ENCODE measurements at places on chromosomes 3 and 15. TPM values are rescaled to one million over a fixed set of nuclear protein-coding genes. Genes with fewer than 3 reads are reported as not detected.

The TGM4 gene
- total RNA-seq: not detected

The TF gene
- total RNA-seq: 2.6 TPM

The IDH2 gene
- total RNA-seq: 727 TPM

The CCDC9B gene
- 148 TPM for total RNA-seq

The CCR2 gene
- total RNA-seq: 0.35 TPM

The CCR4 gene
- 0.32 TPM for total RNA-seq

GRCh38 chr3:24365168-24365567, 129.5 kb downstream of the THRB start:
- peaks cover 20% of the 10 kb centered on the region for H3K4me1 ChIP-seq
- H3K4me3 ChIP-seq: no peak overlapping the region
- no peaks in the 10 kb centered on the region for H3K27me3 ChIP-seq
- DNase-seq: peak; percentile 35
- H3K27ac ChIP-seq: peak overlapping the region; percentile 21
- no peaks in the 10 kb centered on the region for H3K36me3 ChIP-seq

DNA sequence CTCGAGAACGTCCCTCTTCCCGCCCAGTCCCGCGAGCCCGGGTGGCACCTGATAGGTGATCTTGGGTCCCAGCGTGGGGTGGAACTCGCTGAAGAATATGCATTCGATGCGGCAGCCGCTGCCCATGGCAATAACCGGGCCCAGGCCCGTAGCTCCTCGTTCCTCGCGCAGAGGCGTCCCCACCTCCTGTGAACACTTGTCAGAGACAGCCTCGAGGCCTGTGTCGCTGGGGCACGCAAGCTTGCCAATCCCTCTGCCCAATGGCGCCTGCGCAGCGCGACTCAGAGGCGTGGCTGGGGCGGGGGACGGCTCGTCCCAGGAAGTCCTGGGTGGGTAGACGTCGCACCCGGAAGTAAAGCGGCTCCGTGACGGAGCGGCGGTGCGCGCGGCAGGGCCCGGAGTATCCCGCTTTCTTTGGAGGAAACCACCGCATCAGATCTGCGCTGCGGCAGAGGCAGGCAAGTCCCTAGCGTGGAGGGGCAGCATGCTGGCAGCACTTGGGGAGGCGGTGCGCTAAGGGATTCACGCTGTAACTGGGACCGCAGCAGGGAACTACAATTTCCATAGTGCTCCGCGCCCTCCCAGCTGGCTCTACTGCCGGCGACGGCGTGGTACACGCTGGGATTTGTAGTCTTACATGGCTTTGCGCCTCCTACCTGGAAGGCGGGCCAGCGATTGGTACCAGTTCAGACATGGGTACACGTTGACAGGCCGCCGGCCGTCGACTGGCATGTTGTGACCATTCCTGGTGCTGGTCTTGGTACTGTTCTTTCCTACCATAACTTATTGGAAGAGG, at the start of the genes CYB561D2 and NPRL2:
TSS of gene CYB561D2 (plus strand) at position 336 of the 796 bp plus-strand sequence. CDS start 572 bp downstream, outside the sequence.
TSS of gene NPRL2 (minus strand) at position 249 of the 796 bp plus-strand sequence. CDS start at position 126, 123 bp downstream.
- peaks cover 49% of the 10 kb centered on the region for H3K4me1 ChIP-seq

GRCh38 chr3:38003371-38003816, 12.8 kb downstream of the VILL start:
- H3K36me3 ChIP-seq: peaks cover 20% of the 10 kb centered on the region
- H3K4me3 ChIP-seq: peak overlapping the region; percentile 50
- no peaks in the 10 kb centered on the region for H3K27me3 ChIP-seq
- H3K27ac ChIP-seq: peak overlapping the region; percentile 86
- DNase-seq: peak; percentile 73

DNA sequence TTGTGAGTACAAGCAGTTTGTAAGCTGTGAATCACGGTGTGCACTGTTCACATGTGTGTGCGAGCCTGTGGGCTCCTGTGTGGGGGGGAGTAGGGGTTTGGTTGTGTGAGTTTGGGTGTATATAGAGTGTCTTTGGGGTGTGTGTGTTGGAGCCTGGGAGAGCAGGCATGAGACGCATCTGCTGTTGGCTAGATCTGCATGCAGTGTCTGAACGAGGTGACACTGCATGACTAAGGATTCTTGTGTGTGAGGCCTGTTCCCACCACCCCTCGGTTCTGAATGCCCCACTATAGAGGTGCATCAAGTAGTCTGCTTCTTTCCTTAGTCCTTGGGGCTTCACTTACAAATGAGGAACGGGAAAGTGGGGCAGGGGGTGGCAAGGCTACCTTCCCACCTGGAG, 68.4 kb downstream of the MAGEF1 start:
- no peak overlapping the region for H3K4me3 ChIP-seq
- H3K36me3 ChIP-seq: no peaks in the 10 kb centered on the region
- no peaks in the 10 kb centered on the region for H3K27me3 ChIP-seq
- H3K4me1 ChIP-seq: no peaks in the 10 kb centered on the region
- H3K27ac ChIP-seq: no peak overlapping the region

GRCh38 chr3:88225326-88226008, 75.7 kb downstream of the C3orf38 start:
- H3K36me3 ChIP-seq: no peaks in the 10 kb centered on the region
- H3K4me1 ChIP-seq: no peaks in the 10 kb centered on the region
- no peak overlapping the region for H3K27ac ChIP-seq
- H3K4me3 ChIP-seq: no peak overlapping the region

DNA sequence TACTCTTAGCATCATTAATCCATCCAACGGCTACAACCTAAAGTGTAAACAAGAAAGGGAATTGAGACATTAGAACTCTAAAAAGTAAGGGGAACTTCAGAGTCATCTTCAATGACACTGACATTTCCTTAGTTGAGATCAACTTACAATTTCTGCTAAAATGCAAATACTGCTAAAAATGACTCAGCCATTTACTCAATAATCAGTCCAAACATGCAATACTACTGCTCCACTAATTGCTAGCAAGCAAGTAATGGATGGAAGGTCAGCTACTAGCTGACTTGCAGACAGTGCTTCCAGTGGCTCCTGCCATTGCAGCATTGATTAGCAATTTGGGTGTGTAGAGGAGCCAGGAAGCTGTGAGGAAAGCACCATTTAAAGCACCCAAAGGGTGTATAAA, 28.4 kb downstream of the CD200R1L start:
- H3K27me3 ChIP-seq: peaks cover 5% of the 10 kb centered on the region
- H3K27ac ChIP-seq: no peak overlapping the region
- no peak overlapping the region for H3K4me3 ChIP-seq
- H3K36me3 ChIP-seq: no peaks in the 10 kb centered on the region
- DNase-seq: no peak
- no peaks in the 10 kb centered on the region for H3K4me1 ChIP-seq

DNA sequence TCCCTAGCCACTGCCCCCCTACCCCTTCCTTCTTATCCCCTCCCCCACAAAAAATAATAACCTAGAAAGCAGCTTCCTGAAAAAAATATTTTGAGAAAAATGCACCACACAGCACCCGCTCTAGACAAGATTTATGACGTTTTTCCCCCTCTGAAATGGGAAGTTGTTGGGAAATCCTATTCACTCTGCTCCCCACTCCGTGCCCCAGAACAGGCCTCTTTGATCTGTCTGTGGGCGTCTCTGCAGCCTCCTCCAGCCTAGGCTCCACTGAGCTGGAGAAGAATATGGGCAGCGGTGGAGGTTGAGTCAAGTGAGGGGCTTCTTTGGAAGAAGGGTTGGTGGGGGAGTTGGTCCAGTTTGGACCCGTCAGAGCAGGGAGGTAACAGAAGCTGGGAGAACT, 28.5 kb upstream of the POLG start:
- no peak for DNase-seq
- H3K36me3 ChIP-seq: no peaks in the 10 kb centered on the region
- H3K27ac ChIP-seq: no peak overlapping the region
- no peak overlapping the region for H3K4me3 ChIP-seq

GRCh38 chr3:62678841-62679240, 196.4 kb downstream of the CADPS start:
- H3K27ac ChIP-seq: no peak overlapping the region
- H3K4me1 ChIP-seq: peaks cover 5% of the 10 kb centered on the region
- H3K27me3 ChIP-seq: no peaks in the 10 kb centered on the region
- no peak overlapping the region for H3K4me3 ChIP-seq

DNA sequence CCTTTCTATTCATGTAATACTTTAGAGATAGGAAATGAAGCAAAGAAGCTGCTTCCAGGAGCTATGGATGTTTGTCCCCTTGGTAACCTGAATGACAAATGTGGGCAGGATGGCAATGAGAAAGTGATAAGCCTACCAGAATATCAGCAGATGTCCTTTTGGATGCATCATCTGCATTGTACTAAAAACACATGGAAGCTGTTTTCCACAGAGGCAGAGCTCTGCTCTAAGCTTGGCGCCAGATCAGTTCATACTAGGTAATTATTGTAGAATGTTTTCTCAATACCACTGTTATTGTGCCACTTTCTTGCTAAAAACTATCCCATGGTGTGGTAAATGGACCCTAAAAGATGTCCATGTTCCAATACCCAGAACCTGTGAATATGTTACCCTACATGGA, 100.2 kb downstream of the DTWD1 start:
- peaks cover 41% of the 10 kb centered on the region for H3K4me1 ChIP-seq
- no peak overlapping the region for H3K27ac ChIP-seq
- H3K36me3 ChIP-seq: no peaks in the 10 kb centered on the region
- H3K27me3 ChIP-seq: no peaks in the 10 kb centered on the region
- no peak overlapping the region for H3K4me3 ChIP-seq
- DNase-seq: no peak

DNA sequence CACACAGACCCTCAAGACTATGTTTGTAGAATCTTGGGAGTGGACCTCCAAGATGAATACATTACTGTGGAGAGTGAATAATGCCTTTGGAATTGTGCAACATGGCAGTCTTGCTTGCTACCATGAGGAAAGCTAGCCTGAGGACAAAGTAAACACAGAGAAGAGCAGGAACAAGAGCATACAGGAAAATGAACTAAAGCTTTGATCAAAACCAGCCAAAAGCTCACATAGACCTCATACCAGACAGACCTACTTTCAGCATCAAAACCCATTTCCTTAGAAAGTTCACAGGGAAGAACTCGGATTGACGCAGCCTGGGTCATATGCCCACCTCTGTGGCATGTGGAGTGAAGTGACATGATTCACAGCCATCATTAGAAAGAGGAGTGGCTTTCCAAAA, 3.3 kb upstream of the RAB8B start:
- H3K4me3 ChIP-seq: no peak overlapping the region
- no peak overlapping the region for H3K27ac ChIP-seq
- no peaks in the 10 kb centered on the region for H3K27me3 ChIP-seq
- no peak for DNase-seq

GRCh38 chr3:159252772-159253384, 451.0 kb downstream of the MFSD1 start:
- H3K4me1 ChIP-seq: no peaks in the 10 kb centered on the region
- no peaks in the 10 kb centered on the region for H3K36me3 ChIP-seq
- H3K27ac ChIP-seq: no peak overlapping the region

DNA sequence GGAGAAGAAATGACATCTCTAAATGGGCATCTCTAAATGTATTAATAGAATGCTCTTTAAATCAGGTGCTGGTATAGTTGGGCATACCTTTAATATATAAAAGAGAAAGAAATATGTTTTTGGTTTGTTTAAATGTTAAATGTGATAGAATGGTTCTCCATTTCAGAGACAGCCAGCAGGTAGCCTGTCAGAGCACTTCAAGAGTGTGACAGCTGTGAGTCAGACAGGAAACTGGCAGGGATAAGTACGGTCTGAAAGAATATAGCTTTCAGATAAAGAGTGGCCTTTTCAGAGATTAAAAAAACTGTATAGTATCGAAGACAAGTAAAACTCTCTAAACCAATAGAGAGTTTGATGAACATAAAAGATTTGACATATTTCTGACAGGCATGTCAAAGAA, 654.1 kb downstream of the IGSF11 start:
- no peaks in the 10 kb centered on the region for H3K27me3 ChIP-seq
- DNase-seq: no peak
- no peaks in the 10 kb centered on the region for H3K36me3 ChIP-seq
- no peak overlapping the region for H3K4me3 ChIP-seq
- no peak overlapping the region for H3K27ac ChIP-seq

DNA sequence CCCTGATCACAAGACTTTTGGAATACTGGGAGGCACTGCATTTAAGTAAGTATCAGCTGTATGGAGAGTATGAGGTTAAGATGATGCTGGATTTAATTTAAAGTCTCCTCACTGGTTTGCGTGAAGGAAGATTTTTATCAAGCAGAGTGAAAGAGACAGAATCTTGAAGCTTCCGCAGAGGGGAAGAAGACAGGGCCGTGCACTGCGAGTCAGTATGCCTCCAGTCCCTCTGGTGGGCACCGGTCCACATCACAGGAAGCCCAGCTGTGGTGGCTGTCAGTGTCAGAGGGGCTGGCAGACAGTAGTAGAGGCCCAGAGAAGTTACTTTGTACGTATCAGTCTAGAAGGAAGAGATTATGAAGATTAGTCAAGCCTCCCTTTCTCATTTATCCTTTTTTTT, 379.0 kb upstream of the TPRG1 start:
- no peak overlapping the region for H3K27ac ChIP-seq
- H3K4me1 ChIP-seq: no peaks in the 10 kb centered on the region
- H3K36me3 ChIP-seq: no peaks in the 10 kb centered on the region
- no peaks in the 10 kb centered on the region for H3K27me3 ChIP-seq
- H3K4me3 ChIP-seq: no peak overlapping the region

DNA sequence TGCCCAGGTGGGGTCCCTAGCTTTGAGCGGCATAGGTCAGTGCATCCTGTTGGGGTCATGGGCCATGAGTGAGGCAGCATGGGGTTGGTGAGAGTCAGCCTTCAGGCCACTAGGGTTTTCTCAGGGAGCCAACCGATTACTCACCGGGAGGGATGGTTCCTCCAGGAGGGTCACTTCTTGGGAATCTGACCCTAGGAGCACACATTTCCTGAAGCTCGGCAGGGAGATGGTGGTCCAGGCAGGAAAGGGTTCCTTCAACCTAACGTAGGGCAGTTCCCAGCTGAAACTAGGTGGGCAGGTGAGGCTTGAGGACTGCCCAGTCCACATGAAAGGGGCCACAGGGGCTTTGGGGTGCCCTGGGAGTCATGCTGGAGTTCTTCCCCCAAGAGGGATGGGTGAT, 218.0 kb downstream of the UBE3A start:
- H3K4me3 ChIP-seq: no peak overlapping the region
- no peaks in the 10 kb centered on the region for H3K4me1 ChIP-seq
- H3K36me3 ChIP-seq: no peaks in the 10 kb centered on the region
- H3K27ac ChIP-seq: no peak overlapping the region
